ENCODE measurements at places on chromosomes 1 and 21. TPM values are rescaled to one million over a fixed set of nuclear protein-coding genes. Genes with fewer than 3 reads are reported as not detected.

KCNN3 gene
- total RNA-seq: 0.05 TPM

- DNase-seq: no peak
Observed at GRCh38 chr1:23380719-23381118, 11.1 kb upstream of the ZNF436 start.

DNA sequence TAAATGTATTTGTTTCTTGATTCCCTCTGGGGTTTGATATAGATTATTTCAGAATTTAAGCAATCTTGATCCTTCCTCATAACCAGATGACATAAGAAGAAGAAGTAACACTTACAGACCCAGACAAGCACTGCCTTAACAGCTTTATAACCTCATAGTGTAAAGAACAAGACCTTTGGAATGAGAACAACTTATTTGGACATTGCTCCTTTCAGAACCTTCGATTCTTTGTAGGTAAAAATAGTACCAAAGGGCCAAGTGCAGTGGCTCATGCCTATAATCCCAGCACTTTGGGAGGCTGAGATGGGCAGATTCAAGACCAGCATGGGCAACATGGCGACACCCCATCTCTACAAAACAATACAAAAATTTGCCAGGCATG, 15.0 kb downstream of the TM2D1 start:
- DNase-seq: no peak

DNA sequence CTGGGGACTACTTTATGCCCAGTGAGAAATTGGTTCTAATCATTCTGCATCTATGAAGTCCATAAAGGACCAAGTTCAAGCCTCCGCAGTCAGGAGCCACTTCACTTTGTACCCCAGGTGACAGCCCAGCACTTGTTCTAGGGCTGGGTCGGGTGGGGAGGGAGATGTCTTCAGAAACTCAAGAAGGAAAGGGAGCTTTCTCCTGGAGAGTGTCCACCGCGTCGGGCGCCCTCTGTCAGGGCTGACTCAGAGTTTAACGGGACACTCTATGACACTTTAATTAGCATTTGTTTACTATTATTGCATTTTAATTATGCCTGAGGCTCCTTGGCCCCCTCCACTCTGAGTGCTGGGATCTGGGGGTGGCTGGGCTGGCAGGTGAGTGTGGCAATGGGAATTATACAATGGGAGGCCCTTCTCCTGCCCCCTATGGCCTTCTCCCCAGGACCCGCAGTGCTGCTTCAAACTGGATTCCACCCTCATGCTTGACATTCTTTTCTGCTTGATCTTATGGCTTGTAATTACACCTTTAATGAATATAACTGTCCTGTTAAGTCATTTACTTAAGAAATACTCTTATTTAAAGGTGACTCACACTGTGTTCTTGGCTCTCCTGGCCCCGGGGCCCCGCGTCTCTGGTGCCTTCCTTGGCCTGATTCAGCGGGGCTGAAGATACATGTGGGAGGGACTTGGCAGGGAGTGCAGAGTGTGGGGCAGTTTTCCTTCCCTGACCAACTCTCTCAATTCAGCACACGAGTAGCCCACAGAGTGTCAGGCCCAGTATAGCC, 136.6 kb downstream of the PLXNA2 start:
- no peak for DNase-seq

LPAR3 gene
- 6.3 TPM for total RNA-seq

DNA sequence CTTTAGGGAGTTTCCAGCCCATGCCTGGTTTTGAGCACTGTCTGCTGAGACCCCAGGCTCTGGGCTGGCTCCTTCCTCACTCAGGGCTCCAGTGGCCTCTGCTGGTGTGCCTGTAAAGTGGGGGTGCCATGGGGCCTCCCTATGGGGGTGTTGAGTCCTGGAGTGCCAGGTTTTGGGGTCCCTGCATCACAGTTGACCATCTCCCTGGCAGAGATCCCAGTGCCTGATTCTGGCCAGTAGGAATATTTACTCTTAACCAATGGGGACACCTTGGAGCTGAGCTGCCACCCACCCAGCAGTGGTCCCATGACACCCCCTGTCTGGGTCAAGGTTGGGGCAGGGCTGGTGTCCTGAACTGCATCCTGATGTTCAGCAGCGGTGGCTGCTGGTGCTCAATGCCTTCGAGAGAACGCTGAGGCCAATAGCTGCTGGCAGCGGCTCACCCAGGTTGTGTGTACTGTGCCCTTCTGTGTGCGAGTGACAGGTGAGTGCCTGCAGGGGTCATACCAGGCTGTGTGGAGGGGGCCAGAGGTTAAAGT, 9.6 kb upstream of the ZNF669 start:
- no peak for DNase-seq

- DNase-seq: no peak
Observed at GRCh38 chr1:243288062-243288461, 32.2 kb downstream of the SDCCAG8 start.
